Right renal pelvis (tissue), 4 donors: ENCODE measurements at places on chromosomes 16 and 17.
A peak's percentile ranks its signal among the peaks of the same experiment; 100 is the strongest.

- no peak for DNase-seq
These were observed 27.8 kb downstream of the IL4R start for GRCh38 chr16:27341549-27341948.

DNA sequence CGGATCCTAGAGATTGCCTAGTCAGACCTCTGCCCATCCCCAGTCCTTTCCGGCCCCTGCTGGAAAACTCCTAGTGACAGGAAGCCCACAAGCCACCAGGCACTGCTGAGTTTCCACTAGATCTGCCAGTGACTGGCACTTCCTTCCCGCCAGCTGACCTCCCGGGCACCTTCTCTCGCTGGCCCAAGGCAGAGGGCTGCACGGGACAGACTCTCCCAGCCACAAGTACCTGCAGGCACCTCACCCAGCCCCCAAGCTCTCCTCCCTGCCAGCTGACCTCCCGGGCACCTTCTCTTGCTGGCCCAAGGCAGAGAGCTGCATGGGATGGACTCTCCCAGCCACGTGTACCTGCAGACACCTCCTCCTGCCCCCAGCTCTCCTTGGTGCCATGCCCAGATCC is 66.3 kb upstream of the DOC2B start:
- DNase-seq: no peak

GRCh38 chr16:2953706-2954627 is 10.1 kb upstream of the KREMEN2 start:
- no peak for DNase-seq

GRCh38 chr16:89341697-89342694 is 124.5 kb downstream of the ZNF778 start:
- DNase-seq: no peak

- no peak for DNase-seq
These were observed 31.9 kb upstream of the PHAF1 start for GRCh38 chr16:67077871-67078270.

DNA sequence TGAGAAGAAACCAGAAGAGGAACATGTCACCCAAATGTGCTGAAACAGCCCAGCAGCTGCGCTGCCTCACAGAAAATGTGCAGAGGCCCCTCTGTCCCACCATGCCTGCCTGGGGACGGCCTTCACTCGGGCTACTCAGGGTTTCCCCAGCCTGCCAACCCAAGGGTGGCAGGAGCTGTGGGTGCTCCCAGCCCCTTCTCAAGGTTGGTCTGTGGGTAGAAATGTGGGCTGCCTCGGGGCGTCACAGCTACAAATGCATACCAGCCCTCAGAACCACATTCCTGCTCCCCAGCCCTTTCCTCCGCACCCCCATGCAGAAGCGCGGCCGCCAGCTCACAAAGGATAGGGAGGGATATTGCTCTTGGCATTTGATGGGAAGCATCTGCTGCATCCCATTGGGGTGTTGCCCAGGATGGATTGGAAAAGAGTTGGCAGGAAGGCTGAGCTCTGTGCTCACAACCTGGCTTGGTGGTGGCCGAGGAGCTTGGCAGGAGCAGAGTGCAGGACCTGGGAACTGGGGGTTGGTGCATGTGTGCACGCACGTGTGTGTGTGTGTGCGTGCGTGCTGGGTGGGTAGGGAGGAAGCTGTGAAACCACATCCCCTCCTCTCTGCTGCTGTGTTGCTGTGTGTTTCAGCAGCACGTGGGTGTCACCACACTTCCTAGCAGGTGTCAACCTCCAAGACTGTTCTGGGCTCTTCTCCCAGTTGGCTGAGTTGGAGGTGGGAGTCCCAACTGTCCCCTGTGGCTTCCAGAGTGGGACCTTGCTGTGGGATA is 304.4 kb downstream of the SEC14L1 start:
- no peak for DNase-seq

DNA sequence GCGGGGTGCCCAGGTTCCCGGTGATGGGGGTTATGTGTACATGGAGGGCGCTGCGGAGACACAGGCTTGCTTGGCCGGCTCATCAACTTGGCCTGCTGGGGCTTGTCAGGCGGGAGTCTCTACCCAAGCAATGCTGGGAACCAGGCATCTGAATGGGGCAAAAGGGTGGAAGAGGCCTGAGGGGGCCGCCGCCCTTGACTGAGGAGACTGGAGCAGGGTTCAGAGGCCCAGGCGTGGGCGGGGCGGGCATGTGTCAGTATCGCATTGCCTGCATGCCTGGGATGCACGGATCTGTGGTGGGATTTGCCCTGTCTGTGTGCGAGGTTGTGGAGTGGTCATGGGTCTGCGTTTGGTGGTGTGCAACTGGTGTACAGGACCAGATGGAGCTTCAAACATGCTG is 21.1 kb downstream of the ARHGAP23 start:
- DNase-seq: no peak

DNA sequence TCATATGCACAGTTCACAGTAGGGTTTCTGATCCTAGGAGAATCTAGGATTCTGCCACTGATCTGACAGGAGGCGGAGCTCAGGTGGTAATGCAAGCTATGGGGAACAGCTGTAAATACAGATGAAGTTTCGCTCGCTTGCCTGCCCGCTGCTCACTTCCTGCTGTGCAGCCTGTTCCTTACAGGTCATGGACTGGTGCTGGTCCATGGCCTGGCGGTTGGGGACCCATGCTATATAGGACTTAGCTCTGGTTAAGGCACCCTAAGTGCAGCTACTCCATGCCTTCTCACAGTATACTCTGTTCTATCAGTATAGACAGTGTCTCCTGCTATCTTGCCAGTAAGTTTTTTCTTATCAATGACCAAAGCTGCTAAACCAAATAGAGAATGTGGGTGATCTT is 2.4 kb downstream of the MPHOSPH6 start:
- DNase-seq: no peak

DNA sequence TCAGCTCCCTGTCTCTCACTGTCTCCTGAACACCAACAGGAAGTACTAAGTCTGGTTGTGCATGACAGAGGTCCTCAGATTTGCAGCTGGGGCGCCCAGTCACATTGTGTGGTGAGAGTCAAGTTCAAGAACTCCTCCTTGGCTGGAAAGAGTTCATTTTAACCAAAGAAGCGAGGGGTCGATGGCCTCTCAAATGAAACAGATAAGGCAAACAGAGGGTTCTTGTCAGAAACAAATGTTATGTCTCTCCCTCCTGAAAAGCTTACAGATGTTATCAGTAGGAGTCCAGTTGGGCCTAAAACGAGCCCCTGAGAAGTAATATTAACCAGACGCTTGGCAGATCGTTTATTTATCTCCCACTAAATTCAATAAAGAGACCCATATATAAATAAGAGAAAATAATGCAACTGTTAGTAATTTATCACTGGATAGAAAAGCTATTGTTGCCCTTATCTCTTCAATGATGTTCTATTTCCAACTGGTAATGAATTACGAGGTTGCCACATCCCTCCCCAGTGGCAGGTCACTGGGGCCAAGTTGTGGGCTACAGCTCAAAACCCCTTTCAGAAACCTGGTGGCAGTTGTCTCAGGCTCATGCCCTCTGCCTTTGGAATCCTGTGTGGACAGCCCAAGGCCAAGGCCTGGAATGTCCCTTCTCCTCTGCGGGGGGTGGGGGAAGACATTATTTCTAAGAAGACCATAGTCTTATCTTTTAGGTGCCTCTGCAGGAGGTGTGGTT is 307.5 kb upstream of the DYNLRB2 start:
- peak; percentile 36 for DNase-seq

DNA sequence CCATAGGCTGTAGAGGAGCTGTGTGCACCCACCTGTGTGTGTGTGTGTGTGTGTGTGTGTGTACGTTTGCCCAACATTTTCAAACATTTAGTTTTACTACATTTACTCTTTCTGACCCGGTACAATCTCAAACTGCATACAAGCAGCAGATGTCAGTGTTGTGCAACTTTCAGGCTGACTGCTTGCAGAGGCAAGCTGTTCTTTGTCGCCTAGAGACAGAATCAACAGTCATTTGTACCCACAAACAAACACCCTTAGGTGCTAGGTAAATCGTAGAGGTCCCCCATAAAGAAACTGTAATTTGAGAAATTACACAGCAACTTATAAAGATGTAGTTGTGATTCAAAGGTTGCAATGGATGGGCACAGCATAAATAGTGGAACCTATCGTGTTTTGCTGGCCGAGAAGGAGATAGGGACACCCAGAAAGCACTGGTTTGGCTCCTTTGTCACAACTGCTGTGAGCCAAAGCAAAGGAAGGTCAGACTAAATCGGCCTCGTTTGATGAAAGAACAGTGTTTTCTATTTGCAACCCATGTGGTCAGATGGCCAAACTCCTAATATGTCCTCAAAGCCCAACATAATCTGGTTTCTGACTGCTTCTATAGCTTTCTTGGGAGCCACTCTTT is 478.4 kb downstream of the TOX3 start:
- DNase-seq: no peak

DNA sequence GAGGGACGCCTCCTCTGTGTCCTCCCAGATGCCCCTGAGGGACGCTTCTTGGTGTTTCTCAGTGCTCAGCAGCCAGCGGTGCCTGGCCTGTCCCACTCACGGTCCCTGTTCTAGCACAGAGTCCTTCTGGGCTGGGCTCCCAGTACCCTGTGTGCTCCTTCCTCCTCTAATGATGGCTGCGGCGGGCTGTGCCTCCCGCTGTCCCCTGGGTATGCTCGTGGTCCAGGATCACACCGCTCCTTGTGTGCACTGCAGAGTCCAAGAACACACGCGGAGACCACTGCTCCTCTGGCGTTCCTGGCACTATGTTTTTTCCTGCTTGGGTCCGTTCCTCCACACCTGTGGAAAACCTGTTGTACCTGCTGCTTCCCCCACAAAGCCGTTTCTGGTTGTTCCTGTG is 15.1 kb upstream of the IRF8 start:
- DNase-seq: no peak

DNA sequence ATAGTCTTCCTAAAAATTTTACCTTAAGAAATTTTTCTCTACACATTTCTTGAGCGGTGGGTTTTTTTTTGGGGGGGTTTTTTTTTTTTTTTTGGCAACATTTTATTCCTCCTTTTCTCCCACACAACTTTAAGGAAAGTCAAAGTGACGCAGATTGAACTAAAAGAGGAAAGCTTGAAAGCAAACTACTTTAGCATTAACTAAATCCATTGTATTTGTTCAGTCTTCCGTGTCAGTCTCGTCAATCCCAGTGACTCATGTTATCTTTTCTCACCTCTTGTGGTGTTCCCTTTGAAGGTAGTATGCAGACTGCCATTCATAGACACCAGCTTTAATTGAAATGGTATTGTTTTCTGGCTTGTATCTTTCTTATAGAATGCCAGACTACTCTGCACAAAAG is 39.3 kb downstream of the TADA2A start:
- no peak for DNase-seq

DNA sequence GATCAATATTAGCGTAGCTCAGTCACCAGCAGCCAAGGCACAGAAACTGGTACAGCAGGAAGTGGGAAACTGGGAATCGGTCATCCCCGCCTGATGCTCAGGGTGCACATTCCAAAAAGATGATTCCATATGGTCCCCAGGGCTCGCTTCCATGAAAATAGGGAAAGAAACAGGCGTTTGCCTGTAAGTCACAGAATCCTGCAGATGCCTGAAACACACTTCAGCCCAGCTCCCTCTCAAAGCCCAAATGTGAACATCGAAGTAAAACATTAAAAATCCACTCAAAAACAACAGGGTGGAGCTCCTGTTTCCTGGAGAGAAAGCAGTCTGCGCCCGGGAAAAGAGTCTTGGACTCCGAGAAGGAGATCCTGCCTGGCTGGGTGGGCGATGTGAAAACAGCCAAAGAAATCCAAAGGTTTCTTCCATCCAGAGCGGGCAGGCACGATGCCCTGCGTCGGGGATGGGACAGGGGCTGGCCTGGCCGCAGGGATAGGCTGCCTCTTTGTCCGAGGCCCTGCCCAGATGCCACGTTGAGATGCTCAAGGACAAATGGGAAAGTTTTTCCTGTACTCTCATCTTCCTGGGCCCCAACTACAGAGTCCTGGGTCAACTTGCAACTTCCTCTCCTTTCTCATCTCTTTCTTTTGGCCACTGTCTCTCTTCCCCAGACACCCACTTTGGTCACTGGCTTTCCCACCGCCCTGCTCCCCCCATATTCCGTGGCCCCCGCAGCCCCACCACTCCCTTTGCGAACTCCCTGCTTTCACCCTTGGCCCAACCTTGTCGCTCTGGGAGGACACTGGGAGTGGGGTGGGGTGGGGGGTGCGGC is 743 bp downstream of the WIPI1 start:
- DNase-seq: no peak

DNA sequence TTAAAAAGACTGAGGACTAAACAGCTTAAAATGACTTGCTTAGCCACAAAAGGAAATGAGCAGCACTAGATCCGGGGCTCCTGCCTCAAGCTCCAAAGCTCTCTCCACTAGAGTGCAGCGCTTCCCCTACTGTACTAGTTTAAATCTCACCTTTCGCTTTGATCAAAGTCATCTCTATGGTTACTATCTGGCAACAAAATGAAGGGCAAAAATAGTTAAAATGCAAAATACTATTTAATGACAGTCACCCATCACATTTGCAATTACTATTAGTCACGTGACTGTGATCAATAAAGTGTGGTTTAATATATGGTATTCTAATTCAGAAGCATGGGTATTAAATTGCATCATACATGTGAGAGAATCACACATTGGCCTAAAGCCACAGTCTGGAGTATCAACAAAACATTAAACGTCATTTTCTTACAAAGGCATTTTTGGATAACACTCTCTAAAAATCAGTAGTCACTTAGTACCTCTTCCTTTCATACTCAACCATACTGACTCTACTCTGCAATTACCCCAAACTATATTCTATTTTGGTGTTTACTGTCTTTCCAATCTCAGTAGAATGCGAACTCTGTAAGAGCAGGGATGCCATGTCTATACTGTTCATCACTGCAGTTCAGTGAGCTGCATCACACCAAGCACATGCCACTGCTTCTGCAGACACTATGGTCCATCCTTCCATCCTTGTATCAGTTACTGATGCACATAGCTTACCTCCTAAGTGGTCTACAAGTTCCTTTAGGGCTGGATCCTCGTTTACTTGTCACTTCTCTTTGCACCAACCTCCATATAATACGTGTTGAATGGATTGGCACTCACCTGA is 6.2 kb downstream of the PSMD12 start:
- DNase-seq: no peak

DNA sequence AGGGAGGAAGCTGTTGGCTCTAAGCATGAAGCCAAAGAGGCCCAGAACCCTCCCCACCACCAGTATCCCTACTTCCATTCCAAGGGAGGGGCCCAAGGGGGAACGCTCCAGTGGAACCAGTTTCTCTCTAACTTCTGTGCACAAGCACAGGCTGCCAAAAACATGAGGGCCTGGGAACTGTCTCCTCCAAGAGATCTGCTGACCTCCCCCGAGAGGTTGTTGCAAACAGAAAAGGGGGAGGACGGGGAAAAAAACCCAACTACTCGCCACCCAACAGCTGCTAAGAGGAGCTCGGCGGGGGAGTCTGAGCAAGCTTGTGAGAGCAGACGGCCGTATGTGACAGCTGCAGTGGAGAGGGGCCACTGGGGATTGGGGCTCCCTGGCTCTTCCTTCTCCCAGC is 15.7 kb upstream of the SLC35B1 start:
- DNase-seq: peak; percentile 39

- DNase-seq: peak; percentile 77
These were observed 31.4 kb upstream of the CDC42EP4 start for GRCh38 chr17:73343168-73343634.

- no peak for DNase-seq
These were observed 15.4 kb upstream of the ENPP7 start for GRCh38 chr17:79715098-79715942.

GRCh38 chr17:46977348-46977747 is 1.7 kb downstream of the RPRML start:
- DNase-seq: no peak

- DNase-seq: no peak
These were observed 4.1 kb downstream of the DLX3 start for GRCh38 chr17:49990921-49991320.
